ENCODE measurements at places on chromosomes 1 and 21.

GRCh38 chr1:210125143-210125542 lies 107.5 kb upstream of the SERTAD4 start:
- no peak for DNase-seq

- no peak for DNase-seq
Observed at GRCh38 chr1:65422241-65423203, 2.1 kb downstream of the LEPR start.

DNA sequence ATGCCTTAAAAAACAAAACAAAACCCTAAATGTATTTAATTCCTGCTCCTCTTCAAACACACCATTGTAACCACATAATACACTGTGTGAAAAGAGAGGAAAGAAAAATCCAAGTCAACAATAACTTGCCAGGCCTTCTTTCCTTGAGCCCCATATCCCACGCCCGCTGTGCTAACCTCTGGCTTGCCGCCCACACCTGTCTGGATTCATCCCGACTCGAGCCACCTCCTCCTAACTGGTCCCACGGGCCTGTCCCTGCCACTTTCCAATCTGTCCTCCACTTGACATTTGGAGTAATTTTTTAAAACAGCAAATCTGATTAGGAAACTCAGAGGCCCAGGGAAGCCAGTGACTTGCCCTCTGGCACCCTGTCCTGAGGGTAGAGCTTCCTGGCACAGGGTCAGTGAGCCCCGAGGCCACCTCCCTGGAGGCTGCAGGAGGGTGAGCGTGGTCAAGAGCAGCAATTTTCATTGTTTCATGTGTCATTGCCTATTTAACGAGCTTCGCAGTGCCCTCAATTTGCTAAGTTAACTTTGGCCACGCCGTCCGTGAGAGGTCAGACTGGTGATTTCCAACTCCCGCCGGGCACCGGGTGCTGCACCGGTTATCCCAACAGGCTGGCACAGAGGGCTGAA lies 54.1 kb downstream of the B3GALT5 start:
- no peak for DNase-seq

DNA sequence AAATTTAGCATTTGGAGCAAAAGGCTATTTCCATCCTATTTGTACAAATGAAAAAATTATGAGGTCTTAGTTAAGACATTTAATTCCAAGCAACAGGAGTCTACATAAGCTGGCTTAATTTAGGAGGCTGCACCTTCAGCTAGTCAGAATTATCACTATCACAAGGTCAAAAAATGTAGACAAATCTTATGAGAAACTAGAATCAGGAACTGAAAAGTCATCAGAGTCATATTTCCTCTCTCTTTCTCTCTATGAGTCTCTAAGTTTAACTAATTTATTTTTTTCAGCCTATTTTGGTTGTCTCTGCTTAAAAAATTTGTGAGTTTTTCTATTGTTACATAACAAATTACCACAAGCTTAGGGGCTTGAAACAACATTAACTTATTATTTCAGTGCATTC lies 807.1 kb upstream of the PRMT6 start:
- no peak for DNase-seq

Measured in NCI-H226 (cell line).